Activated naive CD4-positive, alpha-beta T cell treated with anti-CD3 and anti-CD28 coated beads, Interleukin-2, amount 50 U/mL, for 72 hours (primary cell): ENCODE measurements at places on chromosomes 11 and 22. TPM values are rescaled to one million over a fixed set of nuclear protein-coding genes. Genes with fewer than 3 reads are reported as not detected.

- DNase-seq = no peak
Measured at GRCh38 chr11:70099578-70100279, 21.6 kb downstream of the ANO1 start.

- no peak for DNase-seq
Measured at GRCh38 chr11:44016131-44016530, 31.6 kb upstream of the ACCSL start.

DNA sequence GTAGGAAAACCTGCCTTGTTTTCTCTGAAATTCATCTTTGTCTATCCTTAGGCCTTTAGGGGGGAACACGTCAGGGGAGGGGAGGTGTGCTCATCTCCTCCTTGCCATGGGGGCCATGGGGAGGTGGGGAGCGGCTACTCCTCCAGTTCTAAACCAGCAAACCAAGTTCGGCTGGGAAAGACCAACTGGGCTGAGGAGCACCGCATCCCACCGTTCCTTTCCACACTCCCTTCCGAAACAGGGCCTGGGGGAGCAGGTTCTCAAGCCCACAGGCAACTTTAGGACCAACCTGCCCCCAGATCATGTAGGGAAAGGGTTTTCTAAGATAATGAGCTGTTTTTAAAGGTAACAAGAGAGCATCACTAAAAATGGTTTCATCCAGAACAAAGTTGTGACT lies 77.5 kb upstream of the PITPNB start:
- DNase-seq = no peak

The CRYBB3 gene
- not detected for total RNA-seq

The FAU gene
- 1,040 TPM for total RNA-seq
